LHCN-M2 (cell line): ENCODE measurements at places on chromosomes 11 and 22. TPM values are rescaled to one million over a fixed set of nuclear protein-coding genes. Genes with fewer than 3 reads are reported as not detected.

Gene SERPING1
- total RNA-seq, result 5.2 and 5.4 TPM in 2 replicates

Gene MS4A4A
- not detected in 2 replicates for total RNA-seq

- no peak for DNase-seq
These were observed 70.1 kb downstream of the SFI1 start for GRCh38 chr22:31566484-31566883.

DNA sequence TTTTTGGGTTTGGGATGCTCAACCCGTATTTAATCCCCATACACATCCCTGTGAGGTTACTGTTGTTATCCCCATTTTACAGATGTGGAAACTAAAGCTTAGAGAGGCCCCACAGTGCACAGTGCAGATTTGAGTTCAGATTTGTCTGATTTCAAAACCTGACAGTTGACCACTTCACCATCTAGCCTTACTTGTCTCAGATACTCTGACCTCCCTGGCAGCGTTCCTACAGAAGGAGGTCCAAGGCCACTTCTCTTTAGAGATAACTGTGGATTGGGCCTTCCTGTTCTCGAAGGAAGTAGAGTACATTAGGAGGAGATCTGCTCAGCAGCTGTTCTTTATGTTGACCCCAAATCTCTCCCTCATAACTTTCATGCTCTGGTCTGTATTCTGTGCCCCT, 46.7 kb upstream of the CTTN start:
- DNase-seq, result no peak

DNA sequence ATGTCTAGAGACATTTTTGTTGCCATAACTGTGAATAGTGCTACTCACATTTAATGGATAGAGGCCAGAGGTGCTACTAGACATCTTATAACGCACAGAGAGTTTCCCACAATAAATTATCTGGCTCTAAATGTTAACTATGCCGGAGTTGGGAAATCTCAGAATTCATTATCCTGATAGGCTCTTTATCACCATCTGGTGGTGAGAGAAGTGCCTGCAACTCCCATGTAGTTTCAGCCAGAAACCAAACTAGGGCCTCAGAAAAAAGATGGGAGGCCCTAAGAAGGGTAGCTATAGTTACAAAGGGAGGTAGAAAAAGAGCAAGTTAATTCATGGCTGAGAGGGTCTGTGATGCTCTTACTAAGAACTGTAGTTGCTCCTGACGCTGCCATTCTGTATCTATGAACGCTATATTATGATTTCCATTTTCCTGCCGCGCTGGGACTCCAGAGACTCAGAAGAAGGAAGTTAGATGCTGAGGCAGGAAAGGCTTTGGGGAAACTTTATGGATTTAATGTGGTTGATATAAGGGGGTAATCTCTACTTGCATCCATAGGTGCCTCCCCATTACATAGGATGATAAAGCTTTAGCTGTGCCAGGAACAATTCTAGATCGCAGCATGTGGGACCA, 22.9 kb upstream of the MRPL17 start:
- DNase-seq, result peak; percentile 49

GRCh38 chr11:123181075-123181474, 14.0 kb downstream of the CLMP start:
- no peak for DNase-seq

DNA sequence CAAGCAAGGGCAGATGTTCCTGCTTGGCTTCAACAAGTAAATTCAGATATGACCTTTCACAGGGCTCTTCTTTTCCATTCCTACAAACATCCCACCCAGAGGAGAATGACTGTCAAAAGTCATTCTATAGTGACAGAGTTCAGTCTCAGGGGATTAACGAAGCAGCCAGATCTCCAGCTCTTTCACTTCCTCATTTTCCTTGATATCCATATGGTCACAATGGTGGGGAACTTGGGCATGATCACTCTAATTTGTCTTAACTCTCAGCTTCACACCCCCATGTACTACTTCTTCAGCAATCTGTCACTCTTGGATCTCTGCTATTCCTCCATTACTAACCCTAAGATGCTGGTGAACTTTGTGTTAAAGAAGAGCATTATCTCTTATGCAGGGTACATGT, 15.0 kb upstream of the OR8B8 start:
- no peak for DNase-seq

- DNase-seq, result peak; percentile 97
These were observed 3.6 kb downstream of the PLA2G6 start for GRCh38 chr22:38177926-38178604.

DNA sequence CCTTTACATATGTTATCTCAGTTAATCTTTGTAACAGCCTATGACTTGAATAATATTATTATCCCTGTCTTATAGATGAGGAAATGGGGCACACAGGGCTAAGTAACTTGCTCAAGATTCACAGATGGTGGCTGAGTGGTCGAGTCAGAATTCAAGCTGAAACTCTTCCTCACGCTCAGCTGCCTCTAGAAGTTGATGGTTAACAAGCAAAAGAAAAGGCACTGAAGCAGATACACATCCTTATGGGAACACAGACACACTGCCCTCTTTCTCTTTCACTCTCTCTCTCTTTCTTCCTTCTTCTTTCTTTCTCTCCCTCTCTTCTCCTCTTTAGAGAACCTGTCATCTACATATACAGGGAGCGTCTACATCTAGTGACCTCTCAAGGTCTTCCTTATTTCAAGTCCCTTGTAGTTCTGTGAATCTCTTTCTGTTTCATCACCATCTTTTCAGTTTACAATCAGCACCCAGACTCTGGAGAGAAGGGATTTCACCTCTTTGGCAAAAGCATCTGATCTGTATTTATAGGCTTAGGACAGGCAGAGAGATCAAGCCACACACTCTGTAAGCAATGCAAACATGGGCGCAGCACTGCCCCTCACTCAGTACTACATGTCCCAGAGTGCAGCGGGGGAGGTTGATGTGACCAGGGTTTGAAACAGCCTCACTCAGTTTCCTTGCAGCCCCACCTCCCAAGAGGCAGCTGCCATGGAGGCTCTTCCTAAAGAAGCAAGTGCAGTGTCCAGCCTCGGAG, 75.7 kb downstream of the GRAMD1B start:
- DNase-seq, result no peak

DNA sequence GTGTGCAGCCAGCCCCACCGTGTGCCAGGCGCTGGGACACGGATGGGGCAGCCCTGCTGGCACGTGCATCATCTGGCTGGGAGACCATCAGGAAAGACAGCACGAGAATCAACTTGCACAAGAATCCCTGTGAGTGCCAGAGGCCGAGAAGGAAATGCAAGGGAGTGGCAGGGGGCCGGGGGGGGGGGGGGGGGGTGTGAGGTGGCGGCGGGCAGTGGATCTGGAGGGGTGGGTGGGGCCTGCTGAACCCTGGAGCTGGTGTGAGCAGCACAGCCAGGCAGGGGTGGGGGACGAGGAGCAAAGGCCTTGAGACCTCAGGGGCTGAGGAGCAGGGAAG, 14.0 kb upstream of the FLRT1 start:
- DNase-seq, result no peak
